ENCODE measurements at places on chromosomes 12 and 14.

- no peak for DNase-seq
Measured at GRCh38 chr12:4645023-4645422, 3.8 kb downstream of the AKAP3 start.

GRCh38 chr12:19561411-19561961, 122.2 kb downstream of the AEBP2 start:
- no peak for DNase-seq

DNA sequence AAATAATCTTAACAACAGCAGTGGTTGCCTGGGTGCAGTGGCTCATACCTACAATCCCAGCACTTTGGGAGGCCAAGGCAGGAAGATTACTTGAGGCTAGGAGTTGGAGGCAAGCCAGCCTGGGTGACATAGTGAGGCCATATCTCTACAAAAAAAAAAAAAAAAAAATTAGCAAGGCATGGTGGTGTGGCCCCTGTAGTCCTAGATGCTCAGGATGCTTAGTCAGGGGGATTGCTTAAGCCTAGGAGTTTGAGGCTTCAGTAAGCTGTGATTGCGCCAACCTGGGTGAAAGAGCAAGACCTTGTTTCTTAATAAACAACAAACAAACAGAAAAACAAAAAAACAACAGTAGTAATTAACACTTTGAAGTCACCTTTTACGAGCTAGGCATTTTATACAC, 642 bp upstream of the ACSM4 start:
- DNase-seq = no peak

DNA sequence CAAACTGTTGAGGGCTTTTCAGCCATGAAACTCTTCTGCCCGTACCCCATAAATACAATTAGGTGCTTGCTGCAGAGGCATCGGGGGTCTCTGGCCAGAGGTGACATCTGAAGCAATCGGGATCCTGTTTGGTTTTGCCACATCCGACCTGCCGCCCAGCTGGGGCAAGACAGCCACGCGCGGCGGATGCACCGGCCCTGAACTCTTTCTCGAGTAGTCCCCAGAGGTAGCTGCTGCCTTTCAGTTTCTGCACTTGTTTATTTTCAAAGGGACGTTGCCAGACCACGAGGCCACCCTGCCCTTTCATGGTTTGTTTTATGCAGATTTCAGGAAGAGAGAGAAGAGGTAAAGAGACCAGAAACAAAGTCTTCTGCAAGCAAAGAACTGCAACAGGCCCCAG, 10.6 kb upstream of the MLXIP start:
- DNase-seq = no peak

GRCh38 chr12:96424601-96425000, 24.4 kb upstream of the CDK17 start:
- DNase-seq = no peak

- DNase-seq = no peak
Measured at GRCh38 chr12:93094988-93095737, 166.1 kb upstream of the EEA1 start.

DNA sequence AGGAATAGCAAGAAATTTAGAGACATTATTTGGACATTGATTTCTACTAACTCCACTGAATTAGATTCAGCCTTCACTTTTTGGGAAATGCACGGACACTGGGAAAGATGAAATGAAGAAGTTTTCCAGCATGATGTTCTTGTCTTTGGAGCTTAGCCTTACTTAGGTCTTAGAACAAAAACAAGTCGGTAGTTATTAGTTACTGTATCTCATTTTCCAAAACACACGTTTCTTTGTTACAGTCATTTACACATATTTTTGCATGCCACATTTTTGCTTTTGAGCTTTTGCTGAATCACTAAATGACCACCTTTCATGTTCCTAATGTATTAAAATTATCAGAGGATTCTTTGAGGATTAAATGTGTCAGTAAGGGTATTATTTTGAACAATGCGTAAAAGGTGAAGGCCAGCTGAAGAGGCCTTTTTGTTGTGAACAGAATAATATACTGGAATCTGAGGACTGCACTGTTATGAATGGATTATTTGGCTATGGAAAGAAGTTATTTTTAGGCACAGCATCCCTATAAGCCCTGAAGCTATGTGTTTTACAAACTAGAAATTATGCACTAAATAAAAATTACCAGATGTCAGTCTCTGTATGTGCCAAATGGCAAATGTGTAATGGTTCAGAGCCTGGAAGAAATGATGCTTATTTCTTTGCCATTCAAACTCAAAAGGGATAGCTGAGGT, 138.2 kb downstream of the SRGAP1 start:
- peak; percentile 28 for DNase-seq

- no peak for DNase-seq
Measured at GRCh38 chr14:96599076-96599475, 96.9 kb downstream of the PAPOLA start.

- DNase-seq = no peak
Measured at GRCh38 chr14:42921901-42922300, 1315.2 kb downstream of the LRFN5 start.

DNA sequence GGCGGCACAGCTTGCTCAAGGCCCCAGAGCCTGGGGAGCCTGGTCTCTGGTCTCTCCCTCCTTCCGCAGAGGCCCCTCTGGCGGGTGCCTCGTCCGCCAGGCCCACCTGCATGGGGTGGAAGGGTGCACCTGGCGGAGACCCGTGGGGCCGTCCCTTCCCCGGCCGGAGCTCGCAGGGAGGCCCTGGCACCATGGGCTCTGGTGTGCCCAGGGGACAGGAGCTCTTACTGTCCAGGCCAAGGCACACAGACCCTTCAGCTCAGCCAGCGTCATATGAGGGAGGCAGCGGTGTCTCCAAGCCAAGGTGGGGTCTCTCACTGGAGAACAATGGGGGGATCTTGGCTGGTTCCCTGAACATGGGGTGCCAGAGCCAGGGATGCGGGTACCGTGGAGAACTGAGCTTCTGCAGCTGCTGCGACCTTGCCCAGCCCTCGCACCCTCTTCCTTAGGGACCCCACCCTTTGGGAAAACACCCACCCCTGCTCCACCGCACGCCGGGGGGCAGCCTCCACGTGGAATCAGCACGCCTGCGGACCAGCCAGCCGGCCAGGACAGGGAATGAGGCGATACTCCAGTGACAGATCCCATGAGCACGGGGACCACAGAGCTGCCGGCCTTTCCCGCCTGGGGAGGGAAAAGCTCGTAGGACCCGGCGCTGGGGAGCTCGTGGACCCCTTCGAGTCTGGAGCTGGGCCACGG, 25.7 kb upstream of the GALNT9 start:
- no peak for DNase-seq

- no peak for DNase-seq
Measured at GRCh38 chr14:79668951-79669350, 542.4 kb downstream of the DIO2 start.

- DNase-seq = no peak
Measured at GRCh38 chr14:22487941-22488340, 101.1 kb downstream of the DAD1 start.

- no peak for DNase-seq
Measured at GRCh38 chr12:62372134-62372533, 94.5 kb upstream of the MON2 start.

All from skin of body (tissue), 3 donors.